ENCODE measurements at places on chromosomes 2 and 18. TPM values are rescaled to one million over a fixed set of nuclear protein-coding genes. Genes with fewer than 3 reads are reported as not detected.
A peak's percentile ranks its signal among the peaks of the same experiment; 100 is the strongest.

DNA sequence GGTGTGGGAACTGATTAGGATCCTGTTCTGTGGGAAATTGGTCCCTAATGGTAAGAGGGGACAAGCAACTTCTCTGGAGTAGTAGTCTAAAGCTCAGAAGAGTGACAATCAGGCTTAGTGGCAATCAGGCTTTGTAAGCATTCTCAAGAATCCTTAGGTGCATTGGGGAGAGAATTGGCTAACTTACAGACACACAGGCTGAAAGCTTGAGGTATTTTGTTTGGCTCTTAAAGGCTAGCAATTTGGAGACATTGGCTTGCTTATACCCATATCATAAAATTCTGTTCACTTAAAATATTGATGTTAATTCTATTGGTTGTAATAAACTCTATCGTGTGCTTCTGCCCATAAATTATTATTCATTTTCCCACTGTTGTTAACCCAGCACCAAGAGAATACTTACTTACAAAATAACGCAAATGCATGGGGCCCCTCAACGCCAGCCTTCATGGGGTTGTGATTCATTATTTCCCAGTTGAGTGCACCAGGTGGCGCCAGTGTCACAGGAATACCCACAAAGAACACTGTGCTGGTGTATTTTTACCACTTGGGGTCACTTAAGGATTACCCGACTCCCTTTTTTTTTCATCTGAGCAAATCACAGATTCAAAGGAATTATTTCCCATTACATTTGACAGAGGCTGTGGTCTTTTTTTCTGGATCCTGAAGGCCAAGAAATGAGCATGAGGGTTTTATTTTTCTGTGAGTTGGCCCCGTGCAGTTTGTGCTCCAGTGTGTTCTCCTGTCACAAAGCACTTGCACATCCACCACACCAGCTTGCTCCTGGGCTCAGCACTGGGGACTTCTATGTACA is 45.5 kb downstream of the DDX1 start:
- H3K4me1 ChIP-seq, result peaks cover 54% of the 10 kb centered on the region
- peak; percentile 63 for DNase-seq
- no peaks in the 10 kb centered on the region for H3K27me3 ChIP-seq
- no peak overlapping the region for H3K4me3 ChIP-seq
- peak overlapping the region; percentile 15 for H3K27ac ChIP-seq
- H3K36me3 ChIP-seq, result peaks cover 42% of the 10 kb centered on the region

GRCh38 chr2:20061476-20061875 is 10.0 kb upstream of the LAPTM4A start:
- H3K27ac ChIP-seq, result no peak overlapping the region
- no peaks in the 10 kb centered on the region for H3K27me3 ChIP-seq

GPR35 gene
- 1.3 TPM for total RNA-seq

TRIM43 gene
- not detected for total RNA-seq

- H3K4me3 ChIP-seq, result no peak overlapping the region
- no peaks in the 10 kb centered on the region for H3K36me3 ChIP-seq
- H3K4me1 ChIP-seq, result no peaks in the 10 kb centered on the region
- H3K27me3 ChIP-seq, result no peaks in the 10 kb centered on the region
- no peak overlapping the region for H3K27ac ChIP-seq
Measured at GRCh38 chr2:188473306-188473705, 181.6 kb downstream of the GULP1 start.

GAL3ST2 gene
- total RNA-seq, result not detected

DES gene
- 15,954 TPM for total RNA-seq

- no peaks in the 10 kb centered on the region for H3K4me1 ChIP-seq
- peak; percentile 6 for DNase-seq
- H3K27ac ChIP-seq, result no peak overlapping the region
- peaks cover 49% of the 10 kb centered on the region for H3K27me3 ChIP-seq
- no peak overlapping the region for H3K4me3 ChIP-seq
- H3K36me3 ChIP-seq, result no peaks in the 10 kb centered on the region
Measured at GRCh38 chr2:120383631-120384340, 37.9 kb downstream of the INHBB start.

GRCh38 chr2:231068525-231069222 is 12.0 kb downstream of the PSMD1 start:
- peaks cover under 1% of the 10 kb centered on the region for H3K4me1 ChIP-seq
- H3K27me3 ChIP-seq, result no peaks in the 10 kb centered on the region
- no peak overlapping the region for H3K27ac ChIP-seq
- no peak overlapping the region for H3K4me3 ChIP-seq

DNA sequence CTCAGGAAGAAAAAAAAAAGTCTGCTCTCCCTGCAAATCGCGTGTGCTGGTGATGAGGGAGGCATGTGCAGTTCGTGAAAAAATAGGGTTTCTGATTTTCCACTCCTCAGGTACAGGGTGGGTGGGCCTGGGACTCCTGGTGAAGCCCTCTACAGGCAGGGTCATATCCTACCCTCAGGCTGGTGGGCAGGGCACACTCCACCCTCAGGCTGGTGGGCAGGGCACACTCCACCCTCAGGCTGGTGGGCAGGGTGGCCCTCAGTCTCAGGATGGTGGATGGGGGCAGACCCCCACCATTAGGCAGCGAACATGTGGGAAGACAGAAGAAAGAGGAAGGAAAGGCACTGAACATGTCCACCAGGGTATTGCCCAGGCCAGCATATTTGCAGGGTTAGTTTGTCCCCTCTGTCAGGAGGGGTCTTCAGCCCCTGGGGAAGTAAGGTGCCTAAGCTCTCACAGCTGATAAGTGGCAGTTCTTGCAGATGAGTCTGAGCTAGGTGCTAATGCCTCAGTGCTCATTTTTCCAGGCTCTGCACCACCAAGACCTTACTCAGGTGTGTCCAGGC is 95.2 kb upstream of the RAB6C start:
- H3K27ac ChIP-seq, result no peak overlapping the region
- no peak overlapping the region for H3K4me3 ChIP-seq
- DNase-seq, result no peak
- peaks cover 17% of the 10 kb centered on the region for H3K27me3 ChIP-seq
- H3K4me1 ChIP-seq, result no peaks in the 10 kb centered on the region

- no peaks in the 10 kb centered on the region for H3K36me3 ChIP-seq
- H3K4me1 ChIP-seq, result peaks cover 12% of the 10 kb centered on the region
- no peak overlapping the region for H3K27ac ChIP-seq
- no peaks in the 10 kb centered on the region for H3K27me3 ChIP-seq
- DNase-seq, result no peak
Measured at GRCh38 chr2:48398285-48399002, 131.5 kb upstream of the STON1 start.

ARHGEF33 gene
- total RNA-seq, result 0.14 TPM

FAM237A gene
- not detected for total RNA-seq

DNA sequence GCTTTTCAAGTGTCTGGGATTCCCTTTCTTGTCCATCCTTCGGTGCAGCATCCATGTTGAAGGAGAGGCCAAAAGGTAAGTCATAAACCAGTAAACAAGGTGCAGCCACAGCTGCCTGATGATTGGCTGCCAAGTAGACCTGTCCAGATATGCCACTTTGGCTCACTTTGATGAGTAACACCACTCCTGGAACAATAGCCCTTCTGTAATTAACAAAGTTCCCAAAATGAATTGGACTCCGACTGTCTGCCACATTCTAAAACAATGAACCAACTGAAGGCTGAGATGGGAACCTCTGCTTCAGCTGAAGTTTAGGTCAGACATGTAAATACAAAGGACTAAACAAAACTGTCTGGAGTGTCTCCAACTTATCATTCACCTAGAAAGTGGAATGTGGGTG is 82.2 kb upstream of the LGALSL start:
- H3K36me3 ChIP-seq, result no peaks in the 10 kb centered on the region
- no peak overlapping the region for H3K27ac ChIP-seq
- peaks cover 64% of the 10 kb centered on the region for H3K27me3 ChIP-seq
- H3K4me3 ChIP-seq, result no peak overlapping the region
- DNase-seq, result no peak

DNA sequence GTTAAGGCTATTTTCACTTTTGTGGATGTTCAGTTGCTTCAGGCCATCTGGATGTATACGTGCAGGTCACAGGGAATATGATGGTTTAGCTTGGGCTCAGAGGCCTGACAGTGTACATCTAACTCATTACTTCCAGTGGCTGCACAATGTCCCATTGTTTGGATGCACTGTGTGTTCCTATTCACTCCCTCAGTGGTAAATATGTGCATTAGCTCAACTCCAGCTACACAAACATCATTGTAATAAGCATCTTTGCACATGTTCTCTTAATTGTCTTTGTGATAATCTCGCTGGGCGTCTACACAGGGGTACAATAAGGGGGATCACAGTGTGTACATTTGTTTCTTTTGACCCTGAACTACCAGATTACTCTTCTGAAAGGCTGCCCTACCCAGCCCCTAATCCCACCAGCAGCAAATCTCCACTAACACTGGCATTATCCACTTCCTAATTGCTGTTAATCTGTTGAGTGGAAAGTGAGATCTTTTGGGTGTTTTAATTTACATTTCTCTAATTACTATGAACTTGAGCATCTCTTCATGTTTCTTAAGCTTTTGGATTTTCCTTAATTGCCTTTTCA is 56.1 kb upstream of the POLE4 start:
- H3K4me3 ChIP-seq, result no peak overlapping the region
- no peak overlapping the region for H3K27ac ChIP-seq
- no peaks in the 10 kb centered on the region for H3K36me3 ChIP-seq
- DNase-seq, result no peak
- H3K27me3 ChIP-seq, result peaks cover 8% of the 10 kb centered on the region

RAB31 gene
- total RNA-seq, result 12.0 TPM

DNA sequence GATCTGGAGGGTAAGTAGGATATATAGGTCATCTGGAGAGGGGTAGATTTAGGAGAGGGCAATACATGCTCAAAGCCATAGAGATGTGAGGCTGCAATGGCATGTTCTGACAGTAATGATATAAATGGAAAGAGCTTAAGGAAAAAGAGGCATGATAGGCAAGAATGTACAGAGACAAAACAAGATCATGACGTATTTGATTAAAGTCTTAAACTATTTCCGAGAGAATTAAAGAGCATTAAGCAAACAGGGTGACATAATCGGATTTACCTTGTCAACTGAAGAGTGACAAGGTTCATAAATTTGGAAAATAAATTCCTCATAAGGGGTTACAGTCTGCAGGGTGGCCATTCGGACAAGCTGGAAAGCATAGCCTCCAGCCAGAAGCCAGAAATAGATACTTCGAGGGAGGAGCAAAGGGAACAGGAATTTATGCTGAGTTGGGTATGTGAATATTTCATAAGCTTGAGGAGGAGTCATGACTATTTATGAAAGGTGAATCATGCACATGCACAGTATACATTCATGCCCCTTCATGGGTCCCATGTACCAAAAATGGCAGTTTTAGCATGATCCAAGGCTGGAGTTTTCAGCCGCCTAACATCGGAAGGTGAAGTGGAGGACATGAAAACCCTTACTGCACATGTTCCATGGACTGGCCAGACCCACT is 396.2 kb upstream of the VWC2L start:
- H3K36me3 ChIP-seq, result no peaks in the 10 kb centered on the region
- no peak overlapping the region for H3K27ac ChIP-seq
- no peak for DNase-seq
- H3K4me3 ChIP-seq, result no peak overlapping the region

DNA sequence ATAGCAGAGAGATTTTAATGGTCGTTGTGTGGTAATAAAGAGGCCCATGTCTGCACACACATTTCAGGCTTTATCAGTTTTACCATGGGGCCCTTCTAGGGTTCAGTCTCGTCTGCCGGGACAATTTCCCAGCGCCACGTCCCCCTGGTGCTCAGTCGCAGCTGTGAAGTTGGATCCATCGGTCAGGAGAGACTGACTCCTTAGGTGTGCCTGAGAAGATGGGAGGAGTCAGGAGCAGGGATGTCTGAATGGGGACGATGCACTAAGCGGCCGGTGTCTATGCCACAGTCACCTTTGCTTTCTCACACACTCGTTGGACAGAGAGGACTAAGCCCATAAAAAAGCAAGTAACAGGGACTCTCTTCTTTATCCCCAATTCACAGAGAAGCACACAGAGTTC is 71.4 kb downstream of the TWIST2 start:
- no peak overlapping the region for H3K4me3 ChIP-seq
- no peak for DNase-seq
- H3K27me3 ChIP-seq, result peaks cover 58% of the 10 kb centered on the region
- H3K27ac ChIP-seq, result no peak overlapping the region
- no peaks in the 10 kb centered on the region for H3K4me1 ChIP-seq
